ENCODE measurements at places on chromosomes 5 and 9. TPM values are rescaled to one million over a fixed set of nuclear protein-coding genes. Genes with fewer than 3 reads are reported as not detected.

Gene BBLN
- 35.7 TPM for polyA plus RNA-seq

Gene MLLT3
- 35.6 TPM for polyA plus RNA-seq

Gene GABRA6
- polyA plus RNA-seq: not detected

Gene MZB1
- polyA plus RNA-seq: 0.41 TPM

Gene KCNT1
- 0.89 TPM for polyA plus RNA-seq

Gene B4GALT1
- polyA plus RNA-seq: 73.7 TPM

Gene TRIM7
- polyA plus RNA-seq: 0.31 TPM

Gene SIT1
- polyA plus RNA-seq: 0.59 TPM

Gene UBE2QL1
- polyA plus RNA-seq: 0.29 TPM

Gene PPP3R2
- not detected for polyA plus RNA-seq

Gene OR2Y1
- not detected for polyA plus RNA-seq

Gene FIBCD1
- 1.3 TPM for polyA plus RNA-seq

Gene PCDHGB5
- 8.3 TPM for polyA plus RNA-seq

Gene EIF4E1B
- not detected for polyA plus RNA-seq

Gene CCNO
- 4.6 TPM for polyA plus RNA-seq

Gene C9
- not detected for polyA plus RNA-seq

Gene LPAR1
- 72.7 TPM for polyA plus RNA-seq

Gene CCDC192
- 1.4 TPM for polyA plus RNA-seq

Gene F2RL2
- polyA plus RNA-seq: 0.22 TPM

Gene PLCXD3
- 0.14 TPM for polyA plus RNA-seq

Gene DEPDC1B
- polyA plus RNA-seq: 11.2 TPM

Gene SOHLH1
- not detected for polyA plus RNA-seq

Gene TMEM171
- not detected for polyA plus RNA-seq

Gene CARD6
- 8.0 TPM for polyA plus RNA-seq

Gene ANKRD34B
- polyA plus RNA-seq: 0.03 TPM

Gene ORM2
- 0.71 TPM for polyA plus RNA-seq

Gene CCNJL
- polyA plus RNA-seq: 10.2 TPM

Gene ZNG1F
- polyA plus RNA-seq: 17.8 TPM

Gene GLT6D1
- not detected for polyA plus RNA-seq

Gene SWI5
- 29.9 TPM for polyA plus RNA-seq

Gene MLANA
- 1.3 TPM for polyA plus RNA-seq

Gene SLC34A3
- 2.7 TPM for polyA plus RNA-seq

Gene CFAP157
- polyA plus RNA-seq: 9.3 TPM

Gene GFI1B
- polyA plus RNA-seq: 1.4 TPM

Gene PLGRKT
- polyA plus RNA-seq: 21.8 TPM

Gene RAB3C
- polyA plus RNA-seq: 1.3 TPM

Gene OR13J1
- polyA plus RNA-seq: not detected

Gene INSYN2B
- polyA plus RNA-seq: 4.2 TPM

Gene CD274
- 1.3 TPM for polyA plus RNA-seq

Gene TGFBI
- 147 TPM for polyA plus RNA-seq

Gene CCDC112
- polyA plus RNA-seq: 14.4 TPM

Gene MARVELD2
- polyA plus RNA-seq: 22.4 TPM

Data from left lung (tissue), 14 donors.